ENCODE measurements at places on chromosomes 12 and 14.

GRCh38 chr14:49623941-49624839 lies 3.6 kb downstream of the MGAT2 start:
- no peak for DNase-seq

DNA sequence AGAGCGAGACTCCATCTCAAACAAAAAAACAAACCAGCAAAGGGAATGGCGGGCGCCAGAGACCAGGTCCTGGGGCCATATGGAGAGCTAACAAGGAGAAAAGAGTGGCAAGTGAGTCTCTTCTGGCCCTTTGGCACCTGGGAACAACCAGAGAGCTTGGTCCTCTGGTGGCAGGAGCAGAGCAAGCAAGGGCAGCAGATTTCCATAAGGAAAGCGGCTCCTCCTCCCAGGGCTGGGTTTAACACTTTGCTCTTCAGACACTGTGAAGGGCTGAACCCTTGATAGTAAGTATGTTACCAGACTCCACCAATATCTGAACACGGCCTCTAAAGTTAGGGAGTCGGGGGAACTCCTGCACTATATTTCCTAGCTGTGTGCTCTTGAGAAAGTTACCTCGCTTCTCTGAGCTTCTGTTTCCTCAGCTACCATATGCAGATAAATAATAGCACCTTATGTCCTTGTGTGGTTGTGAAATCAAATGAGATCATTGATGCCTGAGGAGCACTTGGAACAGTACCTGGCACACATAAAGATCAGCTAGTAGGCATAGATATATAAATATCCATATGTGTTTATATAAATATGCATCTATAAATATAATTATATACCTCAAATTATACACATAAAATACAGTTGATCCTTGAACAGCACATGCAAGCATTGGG lies 33.4 kb upstream of the PLEKHG6 start:
- DNase-seq = no peak

- no peak for DNase-seq
These were observed 40.3 kb upstream of the RGS6 start for GRCh38 chr14:71891970-71892369.

DNA sequence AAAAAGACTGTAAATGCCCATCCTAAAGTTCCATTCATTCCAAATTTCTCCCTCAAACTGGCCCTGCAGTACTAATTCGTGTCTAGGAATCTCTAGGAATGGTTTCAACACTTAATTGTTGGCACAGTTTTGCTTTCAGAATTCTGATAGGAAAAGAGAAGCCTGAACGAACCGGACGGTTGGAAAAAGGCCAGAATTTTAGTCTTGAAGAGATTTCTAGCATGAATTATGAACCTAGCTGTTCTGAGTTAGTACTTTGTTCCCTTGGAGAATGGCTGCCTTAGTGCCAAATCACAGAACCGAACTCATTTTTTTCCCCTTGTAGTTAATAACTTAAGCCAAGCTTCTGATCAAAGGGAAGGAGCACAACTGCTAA lies 262.6 kb downstream of the ADAMTS20 start:
- no peak for DNase-seq

DNA sequence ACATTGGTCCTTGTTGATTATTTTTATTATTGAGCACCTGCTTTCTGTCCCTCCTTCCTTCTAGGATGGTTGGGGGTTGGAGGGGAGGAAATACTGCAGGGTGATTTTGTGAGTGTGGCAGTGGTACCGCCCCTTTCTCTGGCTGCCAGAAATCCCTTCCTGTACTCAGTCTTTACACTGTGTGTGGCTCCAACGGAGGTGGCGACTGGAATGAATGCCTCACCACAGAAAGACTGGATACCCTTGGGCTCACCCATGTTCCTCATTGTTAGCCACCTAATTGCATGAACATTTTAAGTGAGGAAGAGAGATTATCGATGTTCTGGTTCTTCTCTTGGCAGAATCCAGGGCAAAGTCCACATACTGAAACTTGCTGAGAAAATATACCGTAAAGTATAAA lies 272.0 kb upstream of the E2F7 start:
- no peak for DNase-seq

GRCh38 chr14:33564774-33565630 lies 385.9 kb downstream of the EGLN3 start:
- peak; percentile 45 for DNase-seq

DNA sequence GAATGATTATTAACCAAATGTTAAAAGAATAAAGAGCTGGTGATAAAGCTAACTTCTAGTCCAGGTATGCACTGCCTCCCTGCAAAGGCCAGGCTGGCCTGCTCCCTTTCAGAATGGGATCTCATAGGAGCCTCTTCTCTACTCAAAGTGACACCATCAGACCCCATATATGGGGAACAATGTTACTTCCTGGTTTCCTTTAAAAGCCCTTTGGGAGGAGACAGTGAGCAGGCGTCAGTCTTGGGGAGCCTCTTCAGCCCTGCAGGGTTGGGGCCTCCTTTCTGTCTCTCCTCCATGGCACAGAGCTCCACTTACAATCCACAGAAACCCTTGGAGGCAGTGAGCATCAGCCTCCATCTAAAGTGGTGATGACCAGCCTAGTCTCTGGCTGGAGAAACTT lies 17.3 kb upstream of the GPRC5A start:
- DNase-seq = no peak

DNA sequence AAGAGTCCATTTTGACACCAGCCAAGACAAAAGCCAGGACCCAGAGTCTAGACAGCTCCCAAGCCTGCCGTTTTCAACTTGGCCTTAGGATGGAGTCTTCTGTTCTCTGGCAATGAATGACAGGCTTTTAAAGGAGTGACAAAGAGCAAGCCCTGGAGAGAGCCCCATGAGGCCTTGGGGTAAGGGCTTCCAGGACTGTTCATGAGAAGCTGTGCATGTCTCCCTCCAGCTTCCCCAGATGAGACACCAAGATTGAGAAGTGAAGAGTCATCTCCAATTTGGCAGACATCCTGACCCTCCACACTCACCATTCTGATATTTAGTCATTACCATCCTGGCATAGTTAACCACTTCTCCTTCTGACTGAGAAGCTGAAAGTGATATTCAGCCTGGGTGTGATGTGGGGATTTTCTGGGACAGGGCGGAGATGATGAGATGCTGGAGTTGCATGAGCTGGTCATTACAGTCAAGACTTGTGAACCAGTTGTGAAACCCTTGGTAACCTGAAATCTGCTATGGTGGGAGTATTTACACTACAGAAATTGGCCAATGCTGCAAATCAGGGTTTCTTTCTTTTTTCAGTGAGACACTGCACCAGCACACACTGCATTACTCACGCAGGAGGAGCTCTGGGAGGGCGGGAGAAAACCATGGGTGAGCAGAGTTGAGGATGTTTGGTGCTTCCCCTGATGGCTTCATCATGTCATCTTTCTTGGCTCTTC lies 77.8 kb downstream of the VCPKMT start:
- DNase-seq = peak; percentile 99

DNA sequence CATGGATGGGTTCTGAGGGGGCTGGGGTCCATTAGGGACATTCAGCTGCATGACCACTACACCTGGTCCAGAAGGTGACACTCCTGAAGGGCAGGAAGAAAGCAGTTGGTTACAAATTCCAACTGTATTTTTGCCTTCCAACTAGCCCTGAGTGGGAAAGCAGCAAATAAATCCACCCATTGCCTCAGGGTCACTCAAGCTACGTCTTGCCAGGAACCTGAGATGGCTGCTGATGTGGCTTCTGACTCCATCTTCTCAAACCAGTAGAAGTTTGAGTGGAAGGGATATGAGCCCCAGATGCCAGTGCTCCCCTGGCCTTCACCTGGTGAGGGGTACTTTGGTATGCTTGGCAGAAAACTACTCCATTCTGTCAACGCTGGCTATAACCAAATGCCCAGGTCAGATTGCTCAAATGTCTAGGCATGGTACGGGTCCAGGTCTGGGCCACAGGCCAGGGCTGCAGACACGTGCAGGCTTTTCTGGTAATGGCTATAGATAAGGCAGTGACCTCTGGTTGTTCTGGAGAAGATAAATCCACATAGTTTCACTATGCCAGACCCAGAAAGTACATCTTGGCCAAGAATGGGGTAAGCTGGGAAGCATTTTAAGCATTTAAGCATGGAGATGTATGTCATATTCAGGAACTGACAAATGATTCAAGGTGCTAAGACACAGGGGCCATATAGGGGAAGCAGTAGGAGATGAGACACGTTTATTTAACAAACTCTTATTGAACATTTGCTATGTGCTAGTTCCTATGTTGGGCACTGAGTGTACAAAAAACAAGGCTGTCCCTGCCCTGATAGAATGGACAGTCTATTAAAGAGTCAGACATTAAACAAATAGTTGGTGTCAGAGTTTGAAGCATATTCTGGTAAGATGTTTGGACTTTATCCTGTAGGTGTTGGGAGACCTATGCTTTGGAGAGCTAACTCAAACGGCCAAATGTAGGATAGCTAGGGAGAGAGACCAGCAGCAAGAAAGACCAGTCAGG lies 8.3 kb upstream of the STAC3 start:
- no peak for DNase-seq

- no peak for DNase-seq
These were observed 20.6 kb downstream of the CCDC92 start for GRCh38 chr12:123952037-123952436.

DNA sequence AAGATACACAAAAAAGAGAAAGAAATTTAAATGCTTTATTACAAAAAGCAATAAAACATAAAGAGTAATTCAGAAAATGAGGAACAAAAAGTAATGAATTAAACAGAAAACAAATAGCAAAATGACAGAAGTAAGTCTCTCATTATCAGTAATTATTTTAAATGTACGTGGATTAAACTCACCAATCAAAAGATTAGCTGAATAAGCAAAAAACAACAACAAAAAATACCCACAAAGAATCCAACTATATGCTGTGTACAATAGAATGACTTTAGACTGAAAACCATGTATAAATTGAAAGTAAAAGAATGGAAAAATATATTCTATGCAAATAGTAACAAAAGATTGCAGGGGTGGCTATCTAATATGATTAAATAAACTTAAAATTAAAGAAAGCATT lies 1006.8 kb downstream of the SLC16A7 start:
- DNase-seq = no peak

DNA sequence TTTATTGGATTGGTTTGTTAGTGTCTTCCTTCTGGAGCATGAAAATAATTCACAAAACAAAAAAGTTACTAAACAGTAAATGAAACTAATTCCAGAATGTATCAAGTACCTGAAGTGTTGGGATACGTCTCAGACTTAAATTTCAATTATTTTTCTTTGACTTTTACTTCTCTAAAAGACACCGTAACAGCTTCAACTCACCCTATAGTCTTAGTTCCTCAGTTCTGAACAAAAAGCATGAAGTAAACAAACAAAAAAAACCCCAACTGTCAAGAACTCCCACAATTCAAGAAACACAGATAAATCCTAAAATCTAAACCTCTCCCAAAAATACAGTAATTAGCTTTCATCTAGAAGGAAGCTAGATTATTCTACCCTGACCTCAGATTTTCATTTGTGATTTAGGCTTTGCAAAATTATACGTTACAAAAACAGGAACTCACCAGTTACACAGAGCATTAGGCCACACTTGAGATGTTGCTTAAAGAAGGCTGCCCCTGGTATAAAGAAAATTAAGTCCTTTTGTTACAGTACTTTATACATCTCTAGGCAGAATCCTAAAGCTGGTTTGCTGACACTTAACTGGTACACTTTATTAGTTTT lies 10.2 kb downstream of the HEATR5A start:
- no peak for DNase-seq

DNA sequence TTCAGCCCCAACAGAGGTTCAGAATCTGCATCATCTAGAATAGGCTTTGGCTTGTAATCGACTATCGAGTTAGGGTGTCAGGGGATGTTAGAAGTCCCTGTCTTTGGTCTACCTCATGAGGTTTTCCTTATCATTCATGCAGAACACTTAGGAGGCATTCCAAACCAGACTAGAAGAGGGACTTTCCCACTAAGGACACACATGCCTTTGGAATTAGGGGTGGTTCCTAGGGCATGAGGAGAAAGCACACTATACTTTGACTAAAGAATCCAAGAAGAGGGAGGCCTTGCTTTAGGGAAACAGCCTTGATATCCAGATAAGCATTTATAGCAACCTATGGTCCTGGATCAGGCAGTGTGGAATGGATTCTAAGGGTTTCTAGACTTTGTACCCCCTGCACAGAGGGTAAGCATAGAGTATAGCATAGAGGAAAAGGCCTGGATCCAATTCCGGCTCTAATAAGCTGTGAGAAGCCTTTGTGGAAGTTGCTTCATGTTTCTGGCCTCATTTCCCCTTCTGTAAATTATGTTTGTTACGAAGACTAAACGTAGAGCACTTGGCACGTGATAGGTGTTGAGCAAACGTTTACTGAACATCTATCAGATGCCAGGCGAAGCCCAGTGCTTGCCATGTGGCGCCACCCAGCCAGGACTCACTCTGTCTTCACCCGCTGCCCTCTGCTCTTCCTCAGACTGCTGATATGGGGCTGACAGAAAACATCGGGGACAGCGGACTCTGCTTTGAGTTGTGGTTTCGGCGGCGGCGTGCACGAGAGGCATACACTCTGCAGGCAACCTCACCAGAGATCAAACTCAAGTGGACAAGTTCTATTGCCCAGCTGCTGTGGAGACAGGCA lies 13.2 kb downstream of the ZNF219 start:
- no peak for DNase-seq

DNA sequence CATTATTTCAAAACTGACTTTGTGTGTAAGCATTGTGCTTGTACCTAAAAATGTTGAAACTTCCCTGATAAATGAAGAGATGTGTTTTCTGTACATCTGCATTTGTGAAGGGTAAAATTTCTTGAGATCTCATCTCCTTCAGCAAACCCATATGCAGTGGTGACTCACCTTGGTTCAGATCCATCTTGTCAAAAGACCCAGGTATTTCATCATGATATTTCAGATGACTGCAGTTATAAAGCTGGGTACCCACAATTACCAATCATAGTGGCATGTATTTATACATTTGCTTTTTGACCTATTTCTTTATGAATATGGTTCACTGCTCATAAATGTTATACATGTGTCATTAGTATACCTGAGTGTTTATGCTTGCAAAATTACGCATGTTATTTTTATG lies 1213.6 kb downstream of the GALC start:
- no peak for DNase-seq

GRCh38 chr12:129966146-129966995 lies 62.5 kb upstream of the TMEM132D start:
- no peak for DNase-seq

DNA sequence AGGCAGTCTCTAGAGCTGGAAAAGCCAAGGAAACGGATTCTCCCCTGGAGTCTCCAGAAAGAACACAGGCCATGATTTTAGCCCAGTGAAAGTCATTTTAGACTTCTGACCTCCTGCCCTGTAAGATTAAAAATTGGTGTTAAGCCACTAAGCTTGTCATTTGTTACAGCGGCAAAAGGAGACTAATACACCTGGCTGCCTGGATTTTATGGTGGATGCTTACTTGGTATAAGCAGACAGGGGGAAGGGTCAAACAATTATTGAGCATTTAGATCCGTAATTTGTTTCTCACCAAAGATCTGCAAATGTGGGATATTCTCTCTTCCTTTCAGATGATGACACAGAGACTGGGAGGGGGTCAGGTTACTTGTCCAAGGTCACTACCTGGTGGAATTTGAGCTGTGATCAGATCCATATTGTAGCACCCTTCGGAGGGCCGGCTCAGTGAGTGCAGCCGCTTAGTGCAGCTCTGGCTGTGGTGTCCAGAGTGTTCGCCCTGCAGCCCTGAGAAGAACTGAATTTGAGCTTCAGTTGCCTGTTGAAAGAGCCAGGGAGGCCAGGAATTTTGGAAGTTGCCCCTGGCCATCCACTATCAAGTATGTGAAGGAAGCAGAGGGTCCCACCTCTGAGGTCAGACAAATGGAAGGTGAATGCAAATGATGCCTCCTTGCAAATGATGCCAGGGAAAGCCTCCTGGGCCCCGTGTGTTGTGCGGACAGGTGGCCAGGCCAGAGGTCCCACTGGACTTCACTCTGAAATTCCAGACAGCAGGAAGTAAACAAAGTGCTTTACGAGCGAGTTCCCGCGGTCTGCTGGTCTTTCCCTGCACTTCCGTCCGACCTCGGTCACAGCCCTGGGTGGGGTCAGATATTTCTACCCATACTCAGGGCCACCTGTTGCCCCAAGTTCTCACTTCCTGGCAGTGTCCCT lies 15.1 kb downstream of the GLRX5 start:
- no peak for DNase-seq

Measured in HS-5 (cell line).